Osteocyte (in vitro differentiated cells): ENCODE measurements at places on chromosomes 2 and 18. TPM values are rescaled to one million over a fixed set of nuclear protein-coding genes. Genes with fewer than 3 reads are reported as not detected.
A peak's percentile ranks its signal among the peaks of the same experiment; 100 is the strongest.

GRCh38 chr18:13231151-13231550 is 12.6 kb downstream of the LDLRAD4 start:
- no peak overlapping the region for H3K27ac ChIP-seq
- H3K4me3 ChIP-seq, result no peak overlapping the region
- H3K4me1 ChIP-seq, result peaks cover 1% of the 10 kb centered on the region
- peaks cover 8% of the 10 kb centered on the region for H3K27me3 ChIP-seq
- DNase-seq, result peak; percentile 79
- no peaks in the 10 kb centered on the region for H3K36me3 ChIP-seq

DNA sequence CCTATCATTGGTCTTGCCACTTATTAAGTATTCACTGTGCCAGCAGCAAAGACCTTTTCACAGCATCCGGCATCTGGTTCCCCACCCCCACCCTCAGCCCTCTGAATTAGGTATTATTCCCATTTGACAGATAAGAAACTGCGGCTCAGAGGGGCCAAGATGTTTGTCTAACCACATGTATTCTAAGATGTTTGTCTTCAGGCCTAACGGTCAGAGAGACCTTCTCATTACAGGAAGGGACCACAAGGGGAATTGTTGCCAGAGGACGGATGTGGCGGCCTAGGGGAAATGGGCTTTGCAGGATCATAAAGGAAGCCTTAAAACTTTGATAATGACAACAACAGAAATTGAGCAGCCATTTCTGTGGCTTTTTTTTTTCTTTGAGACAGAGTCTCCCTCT is 16.6 kb downstream of the NPPC start:
- no peak for DNase-seq
- H3K4me3 ChIP-seq, result no peak overlapping the region
- H3K27ac ChIP-seq, result no peak overlapping the region
- H3K27me3 ChIP-seq, result peaks cover 18% of the 10 kb centered on the region
- H3K36me3 ChIP-seq, result no peaks in the 10 kb centered on the region

DNA sequence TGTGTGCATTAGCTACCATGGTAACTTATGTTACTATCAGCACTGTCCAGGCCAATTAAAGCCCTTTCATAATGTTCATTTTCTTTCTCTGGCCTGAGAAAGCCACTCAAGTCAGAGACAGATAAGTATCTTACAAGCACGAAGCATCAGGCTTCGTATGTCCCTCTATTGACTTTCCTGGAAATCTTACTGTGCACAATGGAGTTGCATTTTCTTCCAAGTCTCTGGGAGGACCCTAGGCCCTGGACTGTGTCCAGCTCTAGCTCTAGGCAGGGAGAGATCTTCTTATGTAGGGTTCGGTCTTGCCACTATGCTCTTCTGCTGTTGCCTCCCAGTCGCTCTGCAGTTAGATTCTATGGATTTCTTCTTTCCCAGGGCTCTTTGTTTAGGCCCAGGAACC is 40.0 kb upstream of the ITGA6 start:
- H3K4me1 ChIP-seq, result no peaks in the 10 kb centered on the region
- no peak for DNase-seq
- H3K4me3 ChIP-seq, result no peak overlapping the region
- no peaks in the 10 kb centered on the region for H3K27me3 ChIP-seq

- H3K27me3 ChIP-seq, result no peaks in the 10 kb centered on the region
- no peaks in the 10 kb centered on the region for H3K36me3 ChIP-seq
- H3K27ac ChIP-seq, result no peak overlapping the region
- H3K4me1 ChIP-seq, result no peaks in the 10 kb centered on the region
- DNase-seq, result no peak
These were observed 201.1 kb downstream of the ACTR3 start for GRCh38 chr2:114091010-114091409.

Gene GATA6
- total RNA-seq, result 1.9 and 2.4 TPM in 2 replicates

DNA sequence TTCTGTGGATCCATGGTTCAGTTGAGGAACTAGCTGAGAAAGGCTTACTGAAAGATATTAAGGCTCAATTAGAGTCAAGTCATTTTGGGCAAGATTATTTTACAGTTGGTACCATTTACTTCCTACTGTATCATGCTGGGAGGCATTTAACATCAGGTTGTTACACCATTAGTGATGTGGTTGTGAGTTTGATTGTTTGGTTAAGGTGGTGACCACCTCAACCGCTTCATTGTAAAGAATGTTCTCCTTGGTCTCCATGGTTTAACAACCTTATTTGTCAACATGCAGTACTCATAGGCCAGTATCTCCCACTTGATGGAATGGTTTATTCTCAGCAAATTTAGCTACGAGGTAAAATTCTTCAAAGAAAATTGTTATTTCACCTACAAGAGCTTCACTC is 34.1 kb downstream of the HRH4 start:
- peaks cover 3% of the 10 kb centered on the region for H3K27me3 ChIP-seq
- no peak for DNase-seq
- no peak overlapping the region for H3K4me3 ChIP-seq

Gene RAB6D
- total RNA-seq, result 0.10 TPM in 1 of 2 replicates, not detected in the other

Gene ALK
- total RNA-seq, result not detected in 2 replicates

Gene DTNA
- total RNA-seq, result 6.2 and 7.1 TPM in 2 replicates

Gene NFU1
- total RNA-seq, result 41.3 and 41.4 TPM in 2 replicates

- no peak for DNase-seq
- no peak overlapping the region for H3K4me3 ChIP-seq
- H3K4me1 ChIP-seq, result no peaks in the 10 kb centered on the region
- no peak overlapping the region for H3K27ac ChIP-seq
- peaks cover 59% of the 10 kb centered on the region for H3K27me3 ChIP-seq
These were observed 180.3 kb downstream of the TFCP2L1 start for GRCh38 chr2:121104721-121105141.

DNA sequence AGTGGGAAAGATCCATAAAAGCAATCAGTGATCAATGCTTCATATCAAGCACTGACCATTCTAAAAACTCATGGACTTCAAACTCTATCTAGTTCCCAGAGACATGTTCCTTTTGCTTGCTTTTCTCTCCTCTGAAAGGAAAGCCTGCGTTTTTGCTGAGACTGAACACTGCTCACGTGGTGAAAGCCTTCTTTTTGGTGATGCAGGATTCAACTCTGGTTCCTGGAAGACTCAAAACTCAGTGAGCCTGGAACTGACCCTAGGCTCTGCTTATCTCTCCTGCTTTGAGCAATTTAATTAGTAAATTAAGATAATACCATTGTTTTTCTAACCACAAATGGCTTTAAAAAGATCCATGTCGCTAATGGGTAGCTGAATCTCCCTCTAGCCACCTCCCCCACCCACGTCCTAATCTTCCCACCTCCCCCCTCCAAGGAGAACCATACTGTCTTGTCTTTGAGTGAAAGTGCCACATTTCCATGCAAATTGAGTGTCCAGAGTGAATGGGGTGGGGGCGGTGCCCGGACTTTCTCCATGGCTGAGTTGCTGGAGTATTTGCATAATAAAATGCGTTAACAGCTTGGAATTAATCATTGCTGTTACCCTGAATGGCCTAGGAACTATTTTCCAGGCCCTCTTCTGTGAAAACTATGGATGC is 130.5 kb downstream of the BCL11A start:
- no peak overlapping the region for H3K27ac ChIP-seq
- no peaks in the 10 kb centered on the region for H3K36me3 ChIP-seq
- H3K27me3 ChIP-seq, result no peaks in the 10 kb centered on the region
- H3K4me1 ChIP-seq, result no peaks in the 10 kb centered on the region
- no peak for DNase-seq
